ENCODE measurements at places on chromosomes 11 and 22.
A peak's percentile ranks its signal among the peaks of the same experiment; 100 is the strongest.

DNA sequence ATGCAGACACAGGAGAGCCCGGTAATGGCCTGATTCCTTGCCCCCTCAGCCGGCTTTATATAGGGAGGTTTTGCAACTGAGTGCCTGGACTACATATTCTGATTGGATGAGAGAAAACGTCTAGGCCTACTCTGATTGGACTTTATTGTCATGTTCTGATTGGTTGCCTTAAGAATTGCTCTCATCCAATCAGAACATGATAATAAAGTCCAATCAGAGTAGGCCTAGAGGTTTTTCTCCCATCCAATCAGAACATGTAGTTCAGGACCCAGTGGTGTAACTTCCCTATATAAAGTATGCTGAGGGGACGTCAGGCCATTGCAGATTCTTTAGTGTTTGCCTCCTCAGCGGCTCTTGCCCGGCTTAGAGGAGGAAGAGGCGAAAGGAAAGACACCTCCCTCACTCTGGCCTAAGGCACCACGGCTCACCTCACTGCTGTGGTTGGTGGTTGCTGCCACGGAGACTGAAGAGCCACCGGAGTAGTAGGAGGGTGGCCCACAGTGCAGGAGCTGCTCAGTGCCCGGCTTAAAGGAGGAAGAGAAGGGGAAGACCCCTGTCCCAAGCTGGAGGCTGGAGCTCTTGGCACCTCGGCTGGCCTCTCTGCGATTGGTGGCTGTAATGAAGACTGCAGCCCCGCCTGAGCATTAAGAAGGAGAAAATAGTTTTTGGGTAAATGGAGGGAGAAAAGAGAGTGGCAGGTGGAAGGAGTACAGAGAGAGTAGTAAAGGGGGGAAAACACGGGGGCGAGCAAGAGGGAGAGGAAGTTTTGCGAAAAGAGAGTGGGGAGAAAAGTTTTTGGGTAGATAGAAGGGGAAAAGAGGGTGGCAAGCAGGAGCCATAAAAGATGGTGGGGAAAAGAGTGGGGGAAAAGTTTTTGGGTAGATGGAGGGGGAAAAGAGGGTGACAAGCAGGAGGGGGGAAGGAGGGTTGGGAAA, 116.7 kb upstream of the SERPIND1 start:
- DNase-seq = no peak

GRCh38 chr11:117909611-117910382, 19.4 kb downstream of the TMPRSS13 start:
- DNase-seq = no peak

DNA sequence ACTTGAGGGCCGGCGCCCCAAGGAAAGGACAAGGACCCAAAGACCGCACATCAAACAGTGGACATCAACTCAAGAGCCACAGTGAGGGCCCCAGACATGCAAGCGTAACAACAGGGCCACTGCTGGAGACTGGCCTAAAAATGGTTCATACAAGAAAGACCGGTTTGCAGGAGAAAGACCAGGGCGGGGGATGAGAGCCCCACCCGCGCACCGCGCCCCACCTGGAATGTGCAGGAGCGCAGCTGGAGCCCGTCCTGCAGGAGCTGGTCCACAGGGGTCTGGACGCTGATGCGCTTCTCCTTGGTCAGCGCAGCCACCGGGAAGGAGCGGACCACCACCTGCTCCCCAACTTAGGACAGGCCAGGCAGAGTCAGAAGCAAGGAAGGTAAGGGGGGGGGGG, 13.9 kb downstream of the SBF1 start:
- no peak for DNase-seq

DNA sequence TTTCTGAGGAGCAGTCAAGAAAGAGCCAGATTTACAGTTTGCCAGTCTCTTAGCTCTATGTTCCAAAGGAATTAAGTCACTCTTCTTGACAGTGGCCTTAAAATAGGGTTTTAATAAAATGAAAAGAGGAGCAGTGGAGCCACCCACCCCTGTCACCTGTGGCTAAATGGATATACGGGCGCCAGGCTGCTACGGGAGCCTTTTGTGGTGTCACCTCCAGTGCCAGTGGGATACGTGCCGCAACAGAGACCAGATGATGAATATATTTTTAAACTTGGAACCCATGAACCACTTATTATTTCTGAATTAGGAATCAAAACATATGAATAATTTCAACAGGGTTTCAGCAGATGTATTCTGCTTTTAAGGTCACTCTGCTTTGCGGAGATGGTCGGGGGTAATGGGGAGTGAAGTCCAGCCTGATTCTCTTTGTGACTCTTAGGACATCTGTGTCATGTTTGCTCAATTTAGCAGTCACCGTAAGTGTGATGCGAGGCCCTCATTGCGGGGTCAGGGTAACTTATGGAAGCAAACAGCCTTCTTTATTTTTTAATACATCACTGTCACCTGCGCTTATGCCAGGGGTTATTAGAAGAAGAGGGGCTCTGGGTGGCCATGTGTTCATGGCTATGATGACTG, 64.3 kb downstream of the ZBTB16 start:
- DNase-seq = no peak

- DNase-seq = no peak
Observed at GRCh38 chr11:125542709-125543108, 26.6 kb upstream of the EI24 start.

DNA sequence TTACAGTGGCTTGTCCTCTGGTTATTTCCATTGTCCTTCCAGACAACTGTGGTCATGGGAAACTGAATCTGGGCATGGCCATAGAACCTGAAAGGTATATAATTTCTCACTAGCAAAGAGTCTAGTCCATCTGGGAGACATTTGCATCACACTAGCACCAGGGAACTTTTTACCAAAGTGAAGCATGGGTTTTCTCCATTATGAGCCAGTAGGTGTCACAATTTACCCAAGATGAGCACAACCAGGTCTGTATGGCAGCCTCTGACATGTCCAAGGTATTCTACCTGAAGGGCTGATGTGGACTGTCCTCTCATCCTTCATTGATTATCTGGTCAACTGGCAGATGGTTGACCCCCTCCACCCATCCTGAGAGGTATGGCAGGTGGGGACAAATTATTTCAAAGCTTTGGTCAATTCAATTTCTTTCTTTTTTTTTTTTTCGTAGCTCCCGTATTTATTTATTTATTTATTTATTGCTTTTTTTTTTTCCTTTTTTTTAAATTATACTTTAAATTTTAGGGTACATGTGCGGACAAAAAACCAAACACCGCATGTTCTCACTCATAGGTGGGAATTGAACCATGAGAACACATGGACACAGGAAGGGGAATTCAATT, 425.9 kb downstream of the TMEM135 start:
- DNase-seq = no peak

- DNase-seq = no peak
Observed at GRCh38 chr11:64348383-64349024, 8.5 kb downstream of the CCDC88B start.

- no peak for DNase-seq
Observed at GRCh38 chr11:64413417-64413816, 54.5 kb downstream of the RPS6KA4 start.

DNA sequence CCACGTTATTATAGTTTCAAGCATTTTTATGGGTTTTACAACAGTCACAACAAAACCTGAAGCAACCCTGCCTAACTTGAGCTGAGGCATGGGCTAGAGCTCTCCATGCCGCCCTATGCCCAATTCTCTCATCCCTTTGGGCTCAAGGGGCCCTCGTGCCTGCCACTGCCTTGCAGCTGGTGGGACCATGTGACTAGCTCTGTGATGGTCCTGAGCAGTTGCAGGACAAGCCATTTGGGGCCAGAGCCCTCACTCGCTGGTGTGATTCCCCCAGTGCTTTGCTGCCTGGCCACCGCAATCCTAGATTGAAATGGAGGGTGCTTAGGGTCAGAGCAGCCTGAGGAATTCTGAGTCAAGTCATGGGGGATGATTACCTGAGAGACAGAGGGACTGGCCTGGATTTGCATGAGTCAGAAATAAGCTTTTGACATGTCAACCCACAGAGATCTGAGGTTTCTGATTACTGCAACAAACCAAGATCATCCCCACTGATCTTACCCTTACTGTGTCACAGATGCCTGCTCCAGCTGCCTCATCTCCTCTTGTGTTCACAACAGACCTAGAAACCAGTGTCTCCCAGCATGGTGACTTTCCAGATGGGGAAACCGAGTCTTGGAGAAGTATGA, 323.7 kb downstream of the BRD1 start:
- DNase-seq = no peak

GRCh38 chr11:28919194-28919593, 811.0 kb downstream of the METTL15 start:
- no peak for DNase-seq

GRCh38 chr22:19599004-19599403, 74.8 kb upstream of the CLDN5 start:
- no peak for DNase-seq

- DNase-seq = no peak
Observed at GRCh38 chr11:122775675-122776271, 62.5 kb upstream of the CRTAM start.

- no peak for DNase-seq
Observed at GRCh38 chr11:80096736-80097135, 655.9 kb upstream of the TENM4 start.

DNA sequence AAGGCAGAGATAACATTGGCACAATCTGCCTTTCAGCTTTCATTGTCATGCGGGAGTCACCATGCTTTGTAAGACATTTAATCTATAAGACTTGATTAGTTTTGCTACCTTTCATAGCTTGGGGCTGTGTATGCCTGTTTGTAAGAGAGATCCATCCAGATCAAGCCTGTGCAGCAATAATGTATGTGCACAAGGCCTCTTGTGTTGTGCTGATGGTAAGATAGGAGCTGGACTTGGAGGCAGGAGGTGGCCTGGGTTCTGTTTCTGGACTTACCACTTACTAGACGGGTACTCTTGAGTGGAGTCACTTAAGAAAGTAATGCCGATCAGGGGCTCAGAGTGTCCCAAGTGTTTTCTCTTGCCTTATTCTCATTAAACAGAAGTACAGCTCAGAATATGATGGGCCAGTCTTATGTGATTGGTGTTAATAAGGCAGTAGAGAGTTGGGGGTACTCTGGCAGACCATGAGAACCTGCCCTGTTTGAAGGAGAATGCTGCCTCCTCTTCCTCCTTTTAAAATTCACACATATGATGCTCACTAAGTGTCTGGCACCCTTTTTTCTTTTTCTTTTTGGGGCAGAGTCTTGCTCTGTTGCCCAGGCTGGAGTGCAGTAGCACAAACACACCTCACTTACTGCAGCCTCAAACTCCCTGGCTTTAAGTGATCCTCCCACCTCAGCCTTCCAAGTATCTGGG, 30.9 kb downstream of the PTPRJ start:
- DNase-seq = no peak

GRCh38 chr11:124085583-124085982, 29.7 kb upstream of the VWA5A start:
- no peak for DNase-seq

- DNase-seq = peak; percentile 55
Observed at GRCh38 chr11:88543902-88544655, 206.5 kb upstream of the CTSC start.

DNA sequence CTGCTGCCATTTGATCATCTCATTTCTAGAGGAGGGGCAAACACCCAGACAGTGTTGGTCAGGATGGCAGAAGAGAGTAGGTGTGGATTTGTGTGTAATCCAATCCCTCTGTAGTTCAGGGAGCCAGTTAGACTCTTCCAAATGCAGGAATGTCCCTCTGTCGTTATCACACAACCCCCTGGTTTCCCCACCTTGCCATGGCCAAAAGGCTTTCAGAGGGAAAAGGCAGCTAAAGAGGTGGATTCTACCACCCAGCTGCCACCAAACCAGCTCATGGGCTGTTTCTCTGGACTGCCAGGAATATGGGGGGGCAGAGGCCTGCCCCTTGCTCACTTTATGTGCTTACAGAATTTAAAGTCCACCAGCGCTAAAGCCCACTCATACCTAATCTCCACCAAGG, 18.1 kb downstream of the TSKU start:
- DNase-seq = no peak

DNA sequence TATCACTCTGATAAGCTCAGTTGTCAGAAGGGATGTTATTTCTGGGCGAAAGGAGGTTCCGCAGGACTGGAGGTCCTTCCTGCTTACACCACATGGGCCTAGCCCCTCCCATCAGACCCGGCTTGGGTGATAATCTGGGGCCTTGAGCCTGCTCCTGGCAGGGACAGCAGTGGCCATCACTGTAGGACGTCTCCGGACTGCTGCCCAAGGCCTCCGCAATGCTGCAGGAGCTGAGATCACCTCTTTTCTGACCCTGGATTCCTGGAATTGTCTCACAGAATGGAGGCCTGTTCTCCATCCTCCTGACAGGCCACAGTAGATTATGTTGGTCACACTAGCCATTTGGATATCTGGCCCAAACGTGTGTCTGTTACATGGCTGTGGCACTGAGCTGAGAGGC, 9.2 kb upstream of the BIK start:
- DNase-seq = no peak

DNA sequence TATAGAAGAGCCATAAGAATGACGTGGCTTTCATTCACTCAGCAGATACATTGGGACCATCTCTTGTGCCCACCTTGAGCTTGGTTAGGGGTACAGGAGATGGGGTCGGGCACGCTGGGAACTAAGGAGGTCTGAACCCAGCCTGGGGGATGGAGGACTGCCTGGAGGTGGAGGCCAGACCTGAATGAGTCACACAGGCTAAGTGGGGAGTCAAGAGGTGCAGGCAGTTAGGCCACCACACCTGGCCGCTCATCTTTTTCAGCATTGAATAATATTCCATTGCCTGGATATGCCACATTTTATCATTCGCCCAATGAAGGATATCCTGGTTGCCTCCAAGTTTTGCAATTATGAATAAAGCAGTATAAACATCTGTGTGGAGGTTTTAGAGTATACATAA, 3.8 kb upstream of the PPIL2 start:
- no peak for DNase-seq

GRCh38 chr11:84958295-84958694, 668.8 kb downstream of the DLG2 start:
- DNase-seq = no peak

GRCh38 chr11:61727401-61727811, 25.0 kb upstream of the MYRF start:
- no peak for DNase-seq

DNA sequence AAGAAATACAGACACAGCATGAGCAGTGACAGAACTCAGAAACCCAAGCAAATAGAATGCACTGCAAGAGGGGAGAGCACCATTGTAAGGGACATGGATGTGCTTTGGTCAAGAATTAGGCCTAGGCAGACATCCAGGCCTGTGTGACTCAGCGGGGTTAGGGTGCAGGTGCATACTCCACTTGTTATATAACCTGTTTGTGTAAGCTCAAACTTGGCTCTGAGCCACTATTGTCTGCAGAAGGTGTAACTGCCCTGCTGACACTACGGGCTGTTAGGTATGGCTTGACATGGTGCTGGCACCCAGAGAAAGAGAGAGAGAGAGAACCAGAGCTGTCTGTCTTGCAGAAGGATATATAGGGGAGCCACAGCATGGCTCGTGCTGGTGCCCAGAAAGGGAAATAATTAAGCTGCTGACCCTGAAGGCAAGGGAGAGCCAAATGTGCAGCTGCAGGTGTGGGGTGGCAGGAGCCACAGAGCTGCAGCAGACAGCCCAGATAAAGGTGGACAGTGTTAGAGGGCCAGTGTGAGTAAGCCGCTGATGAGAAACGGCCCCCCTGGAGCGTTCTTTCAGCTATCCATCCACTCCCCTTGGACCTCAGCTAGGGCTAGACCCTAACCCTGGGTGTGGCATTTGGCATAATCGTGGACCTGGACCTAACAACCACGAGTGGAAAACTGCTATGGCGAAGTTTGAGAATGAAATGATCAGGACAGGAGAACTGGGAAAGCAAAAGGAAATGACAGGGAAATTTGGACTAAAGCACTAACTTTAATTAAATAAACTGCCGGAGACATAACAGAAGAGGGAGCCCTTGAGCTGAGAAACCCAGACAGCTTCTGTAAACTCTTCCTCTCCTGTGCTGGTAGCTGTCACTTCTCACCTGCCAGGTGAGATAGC, 253.0 kb upstream of the CCDC179 start:
- DNase-seq = no peak
